ENCODE measurements at places on chromosomes 5 and 9. TPM values are rescaled to one million over a fixed set of nuclear protein-coding genes. Genes with fewer than 3 reads are reported as not detected.

DNA sequence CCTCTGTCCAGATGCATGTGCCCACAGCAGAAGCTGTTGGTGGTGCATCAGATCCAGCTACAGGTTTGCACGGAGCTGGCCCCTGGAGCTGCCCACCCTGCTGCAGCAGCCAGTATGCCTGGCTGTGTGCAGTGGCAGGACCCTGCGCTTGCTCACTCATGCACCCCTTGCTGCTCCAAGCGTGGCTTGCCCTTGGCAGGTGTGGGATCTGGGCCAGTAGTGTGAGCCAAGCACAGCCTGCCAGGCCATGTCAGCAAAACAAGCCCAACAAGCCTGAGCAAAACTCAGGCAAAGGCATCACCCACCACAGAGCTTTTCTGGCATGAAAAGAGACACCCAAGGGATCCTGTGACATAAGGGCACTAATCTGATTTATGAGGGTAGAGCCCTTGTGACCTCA lies 18.3 kb upstream of the ECPAS start:
- DNase-seq, result no peak

GRCh38 chr5:36949593-36949992 lies 73.0 kb downstream of the NIPBL start:
- DNase-seq, result no peak

DNA sequence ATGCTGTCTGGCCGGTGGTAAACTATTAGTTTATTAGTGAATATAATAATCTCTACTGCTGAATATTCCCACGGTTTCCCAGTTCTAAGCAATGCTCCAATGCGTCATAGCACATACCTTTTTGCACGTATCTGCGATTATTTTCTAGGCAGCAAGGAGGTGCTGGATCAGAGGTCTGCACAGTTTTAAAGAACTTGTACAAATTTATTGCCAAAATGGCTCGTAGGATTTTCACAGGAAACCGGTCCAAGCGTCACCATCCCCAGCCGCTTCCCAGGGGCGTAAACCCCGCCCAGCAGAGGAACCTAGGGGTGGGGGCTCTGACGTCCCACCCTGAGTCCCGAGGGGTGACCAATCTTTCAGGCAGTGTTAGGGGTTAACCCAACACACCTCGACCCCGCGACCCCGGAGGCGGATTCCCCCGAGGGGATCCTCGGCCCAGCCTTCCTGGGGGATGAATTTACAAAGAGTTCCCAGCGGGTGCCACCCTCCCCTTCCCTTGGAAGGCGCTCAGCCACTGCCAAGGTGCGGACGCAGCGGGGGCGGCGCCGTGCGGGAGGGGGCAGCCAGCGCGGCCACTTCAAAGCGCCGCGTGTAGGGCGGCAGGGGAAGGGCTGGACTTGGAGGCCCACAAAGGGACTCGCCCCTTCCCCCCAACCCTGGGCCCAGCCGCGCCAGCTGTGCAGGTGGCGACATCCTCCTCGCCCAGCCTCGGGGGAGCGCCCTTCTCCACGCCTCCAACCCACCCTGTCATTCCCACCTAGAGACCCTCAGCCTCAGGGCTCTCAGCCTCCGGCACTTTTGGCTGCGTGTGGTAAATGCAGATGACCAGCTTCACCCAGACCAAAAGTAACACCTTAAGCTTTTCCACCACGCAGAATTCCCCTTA lies 43.5 kb upstream of the TCF7 start:
- no peak for DNase-seq

DNA sequence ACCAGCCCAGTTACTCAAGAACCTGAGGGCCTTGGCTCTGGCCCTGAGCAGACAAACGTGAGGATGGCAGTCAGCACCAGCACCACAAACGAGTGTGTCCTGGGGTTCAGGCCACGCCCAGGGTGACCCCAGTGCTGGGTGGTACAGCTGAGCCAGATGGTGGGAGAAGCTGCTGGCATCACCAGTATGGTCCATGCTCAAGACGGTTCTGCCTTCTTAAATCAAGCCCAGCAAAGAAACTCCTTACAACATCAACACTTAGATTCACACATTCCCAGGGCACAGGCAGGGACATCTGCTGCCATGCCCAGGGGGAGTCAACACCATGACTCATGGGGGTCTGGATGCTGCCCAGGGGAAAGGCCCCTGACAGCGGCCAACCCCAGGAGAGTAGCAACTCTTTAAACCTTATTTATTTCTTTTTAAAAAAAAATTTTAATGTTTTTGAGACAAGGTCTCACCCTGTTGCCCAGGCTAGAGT lies 31.3 kb downstream of the IPPK start:
- DNase-seq, result no peak

Gene CCDC152
- polyA plus RNA-seq, result 13.4 TPM

GRCh38 chr5:59326596-59326995 lies 566.9 kb downstream of the PDE4D start:
- DNase-seq, result no peak

GRCh38 chr5:172985596-172985995 lies 2.0 kb downstream of the ATP6V0E1 start:
- no peak for DNase-seq

- DNase-seq, result no peak
These were observed 13.1 kb downstream of the MARCHF6 start for GRCh38 chr5:10366310-10367272.

Gene TAF11L5
- not detected for polyA plus RNA-seq

- no peak for DNase-seq
These were observed 23.4 kb downstream of the UBLCP1 start for GRCh38 chr5:159286420-159287035.

GRCh38 chr9:134737842-134738580 lies 96.4 kb downstream of the COL5A1 start:
- no peak for DNase-seq

GRCh38 chr5:180975338-180975737 lies 13.3 kb upstream of the BTNL3 start:
- DNase-seq, result no peak

- no peak for DNase-seq
These were observed 109.2 kb downstream of the OSTF1 start for GRCh38 chr9:75197561-75197960.

DNA sequence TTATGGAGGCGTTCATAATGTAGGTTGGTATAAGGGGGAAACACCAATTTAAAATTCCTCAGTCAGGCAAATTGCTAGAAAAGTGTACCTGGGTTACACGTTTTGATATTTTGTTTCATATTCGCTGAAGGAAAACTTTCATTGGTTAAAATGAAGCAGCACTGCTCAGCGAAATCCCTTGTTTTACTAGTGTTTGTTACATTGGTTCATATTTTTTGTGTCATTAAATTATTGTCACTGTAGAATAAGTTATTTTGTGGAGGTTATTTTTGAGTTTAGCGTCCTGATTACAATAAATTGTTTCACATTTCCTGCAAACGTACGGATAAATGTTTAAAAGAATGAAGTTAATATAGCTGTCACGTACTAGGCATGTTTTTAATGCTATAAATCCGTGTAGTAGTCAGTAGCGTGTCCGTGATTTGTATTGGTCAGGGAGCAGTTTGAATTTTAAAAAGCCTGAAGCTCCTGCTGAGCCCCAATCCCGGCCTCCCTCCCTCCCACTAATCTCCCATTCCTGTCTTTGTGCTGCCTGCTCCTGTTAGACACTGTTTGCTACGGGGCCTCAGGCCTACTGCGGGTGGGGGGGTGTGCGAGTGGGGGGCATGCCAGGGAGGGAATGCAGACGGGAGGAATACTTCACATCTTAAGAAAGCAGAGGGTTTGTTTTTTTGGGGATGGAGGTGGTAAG lies 2.0 kb downstream of the NIPBL start:
- DNase-seq, result no peak

DNA sequence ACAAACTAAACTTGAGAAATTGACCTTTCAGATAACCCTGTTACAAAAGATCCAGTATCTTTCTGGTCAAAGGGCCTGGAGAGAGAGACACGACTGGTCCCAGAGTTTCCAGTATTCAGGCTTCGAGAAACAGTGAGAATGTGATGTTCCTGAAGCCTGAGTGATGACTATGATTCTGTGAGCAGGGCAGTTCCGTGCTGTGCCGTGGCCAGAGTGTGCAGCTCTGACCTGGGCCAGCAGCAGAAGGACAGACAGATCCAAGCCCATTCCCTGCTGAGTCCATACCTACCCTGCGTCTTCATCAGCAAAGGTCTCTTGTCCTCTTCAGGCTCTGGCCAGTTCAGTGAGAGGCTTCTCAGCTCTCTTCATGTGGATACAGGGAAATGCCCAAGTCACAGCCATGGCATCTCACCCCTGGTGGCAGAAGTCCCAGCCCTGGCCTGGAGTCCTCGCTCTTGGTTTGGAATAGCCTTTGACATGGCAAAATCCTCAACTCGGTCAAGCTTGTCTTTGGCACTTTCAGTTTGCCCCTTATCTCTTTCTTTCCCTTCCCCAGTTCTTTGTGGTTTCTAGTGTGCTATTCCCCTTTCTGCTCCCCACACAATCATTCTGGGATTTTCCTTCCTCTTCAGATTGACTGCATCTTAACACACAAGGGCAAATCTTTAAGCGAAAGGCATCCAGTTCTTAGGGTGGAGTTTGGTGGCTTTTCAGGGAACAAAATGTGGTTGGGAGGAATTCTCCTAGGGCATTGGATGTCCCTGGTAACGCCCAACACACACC lies 107.7 kb downstream of the LIFR start:
- DNase-seq, result no peak

Gene PCDH12
- 16.5 TPM for polyA plus RNA-seq

- DNase-seq, result no peak
These were observed 67.4 kb upstream of the DMRTA1 start for GRCh38 chr9:22379272-22379671.

- DNase-seq, result no peak
These were observed 78.8 kb downstream of the GPR21 start for GRCh38 chr9:123112015-123112975.

DNA sequence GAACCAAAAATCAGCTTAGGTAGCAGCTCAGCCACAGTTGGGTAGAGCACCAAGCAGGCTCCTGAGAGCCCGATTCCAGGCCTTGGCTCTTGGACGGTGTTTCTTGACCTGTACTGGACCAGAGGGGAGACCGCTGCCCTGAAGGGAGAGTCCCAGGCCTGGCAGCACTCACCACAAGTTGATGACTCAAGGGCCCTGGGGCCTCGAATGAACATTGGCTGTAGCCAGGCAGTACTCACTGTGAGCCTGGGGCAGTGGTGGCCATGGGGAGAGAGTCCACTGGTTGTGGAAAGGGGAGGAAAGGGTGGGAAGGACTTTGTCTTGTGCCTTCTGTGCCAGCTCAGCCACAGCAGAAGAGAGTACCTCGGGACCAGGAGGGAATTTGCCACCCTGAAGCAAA lies 166.1 kb downstream of the EDIL3 start:
- no peak for DNase-seq

DNA sequence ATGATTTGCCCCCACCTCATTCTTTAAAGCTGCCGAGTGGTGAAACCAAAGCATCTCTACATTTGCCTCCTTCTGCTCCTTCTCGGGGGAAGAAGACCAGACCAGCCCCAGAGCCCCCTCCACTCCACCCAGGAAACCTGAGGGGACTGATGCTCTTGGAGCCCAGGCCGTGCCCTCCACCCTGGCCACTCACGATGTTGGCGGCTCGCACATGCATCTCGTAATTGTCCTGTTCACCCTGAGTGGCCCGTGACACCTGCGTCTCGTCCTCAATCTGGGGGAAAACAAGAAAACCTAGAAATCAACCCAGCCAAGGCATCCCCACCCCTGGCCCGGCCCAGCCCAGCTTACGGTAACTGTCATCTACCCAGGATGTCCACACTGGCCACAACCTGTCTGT lies 3.0 kb downstream of the MED22 start:
- no peak for DNase-seq

Gene NTNG2
- polyA plus RNA-seq, result 0.64 TPM

Gene DMRT3
- 1.6 TPM for polyA plus RNA-seq

Gene AIF1L
- polyA plus RNA-seq, result 402 TPM

DNA sequence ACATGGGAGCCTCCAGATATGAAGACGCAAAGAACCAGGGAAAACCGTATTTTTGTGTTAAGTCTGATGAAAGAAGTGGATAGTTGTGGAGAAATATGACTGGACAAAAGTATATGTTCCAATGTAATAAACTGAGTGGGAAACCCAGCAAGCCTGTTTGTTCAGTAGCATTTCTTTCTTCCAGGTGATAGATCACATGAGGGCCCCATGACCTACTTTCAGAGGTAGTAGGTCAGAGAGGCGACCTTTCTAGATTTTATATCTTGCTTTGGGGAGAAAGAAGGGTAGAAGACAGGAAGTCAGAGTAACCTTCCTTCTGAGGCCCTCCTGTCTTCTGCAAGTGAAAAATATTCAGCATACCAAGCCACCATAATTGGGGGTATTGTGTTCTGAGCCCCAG lies 31.5 kb downstream of the CCDC171 start:
- DNase-seq, result no peak

Gene MACIR
- 23.7 TPM for polyA plus RNA-seq

GRCh38 chr9:134236001-134236421 lies 71.6 kb upstream of the RNU6ATAC start:
- DNase-seq, result no peak

Gene STK32A
- polyA plus RNA-seq, result 11.3 TPM

DNA sequence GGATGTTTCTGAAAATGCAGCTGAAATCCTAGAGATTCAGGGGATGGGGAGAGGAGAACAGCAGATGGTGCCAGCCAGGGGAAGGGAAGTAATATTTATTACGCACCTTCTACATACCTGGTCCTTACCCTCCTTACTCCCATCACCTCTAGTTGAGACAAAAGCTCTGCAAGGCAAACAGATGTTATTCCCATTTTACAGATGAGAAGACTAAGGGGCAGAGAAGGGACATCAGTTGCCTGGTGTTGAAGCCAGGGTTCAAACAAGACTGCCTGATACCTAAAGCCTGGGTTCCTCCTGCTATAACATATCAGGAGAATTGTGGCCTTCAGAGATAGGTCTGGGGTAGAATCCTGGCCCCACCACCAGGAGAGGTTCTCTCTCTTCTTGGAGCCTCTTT lies 7.3 kb upstream of the BOD1 start:
- no peak for DNase-seq

GRCh38 chr5:126799780-126800179 lies 22.8 kb downstream of the LMNB1 start:
- no peak for DNase-seq

DNA sequence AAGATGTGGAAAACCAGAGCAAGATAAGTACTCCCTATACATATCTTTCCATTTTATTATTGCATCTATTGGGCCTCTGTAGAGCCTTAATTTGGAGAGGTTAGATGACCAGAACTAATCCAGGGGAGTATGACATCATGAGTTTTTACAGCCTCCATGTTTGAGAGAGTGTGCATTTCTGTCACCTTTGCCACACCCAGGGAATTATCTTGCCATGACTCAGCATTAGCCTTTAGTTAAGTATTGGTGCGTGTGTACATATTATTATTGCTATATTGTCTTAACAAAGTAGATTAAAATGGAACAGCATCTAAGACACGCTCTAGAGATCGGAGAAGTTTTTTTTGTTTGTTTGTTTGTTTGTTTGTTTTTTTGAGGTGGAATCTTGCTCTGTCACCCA lies 27.6 kb downstream of the DIMT1 start:
- no peak for DNase-seq
